ENCODE measurements at places on chromosomes 13 and 19.

DNA sequence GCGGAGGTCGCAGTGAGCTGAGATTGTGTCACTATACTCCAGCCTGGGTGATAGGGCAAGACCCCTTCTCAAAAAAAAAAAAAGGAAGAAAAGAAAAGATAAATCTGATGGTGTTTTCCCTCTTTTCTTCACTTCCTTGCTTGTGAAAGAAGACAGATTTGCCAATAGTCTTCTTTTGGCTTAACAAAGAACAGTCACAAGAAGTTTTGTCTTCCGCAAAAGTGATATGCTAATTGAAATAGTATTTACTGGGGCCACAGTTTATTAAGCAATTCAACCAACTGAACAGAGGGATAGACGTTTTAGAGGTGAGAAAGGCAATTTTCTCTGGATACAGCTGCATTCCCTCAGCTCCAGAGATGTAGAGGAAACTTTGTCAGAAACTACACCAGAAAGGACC is 22.9 kb upstream of the PLAUR start:
- DNase-seq, result no peak

DNA sequence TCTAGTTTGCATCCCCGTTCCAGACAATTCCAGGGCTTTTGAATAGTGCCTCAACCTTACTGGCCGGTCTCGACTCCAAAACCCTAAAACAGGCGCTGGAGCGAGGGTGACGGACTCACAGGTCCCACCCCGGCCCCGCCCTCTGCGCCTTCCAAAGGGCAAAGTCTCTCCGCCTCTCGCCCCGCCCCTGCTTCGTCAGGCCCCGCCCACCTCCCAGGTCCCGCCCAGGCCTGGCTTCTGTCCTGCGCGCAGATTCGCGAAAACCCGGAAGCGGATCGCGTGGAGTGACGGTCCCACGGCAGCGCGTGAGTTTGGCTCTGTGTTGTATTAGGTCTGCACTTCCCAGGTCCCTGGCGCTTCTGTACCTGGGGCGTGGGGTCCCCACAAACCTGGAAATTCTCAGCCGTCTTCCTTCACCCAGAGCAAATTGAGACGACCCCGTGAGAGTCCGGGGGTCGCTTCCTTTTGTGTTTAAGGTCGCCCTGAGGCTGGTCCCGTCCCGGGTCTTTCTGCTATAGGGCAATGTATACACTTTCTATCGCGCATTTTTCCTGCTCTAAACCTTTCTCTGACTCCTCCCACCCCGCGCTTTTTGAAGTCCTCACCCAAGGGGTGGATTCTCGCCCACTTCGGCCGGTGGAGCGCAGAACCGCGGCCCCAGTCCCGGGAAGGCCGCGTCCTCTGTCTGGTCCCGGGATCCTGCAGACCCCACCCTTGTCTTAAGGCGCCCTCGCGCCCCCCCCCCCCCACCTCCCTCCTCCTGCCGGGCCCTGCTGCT is at the start of gene ZNF813:
ZNF813 (plus strand) TSS at position 249 of the 778 bp plus-strand sequence. CDS start 16,090 bp downstream, outside the sequence.
- peak; percentile 94 for DNase-seq

- DNase-seq, result no peak
Measured at GRCh38 chr13:108987517-108987916, 358.1 kb downstream of the MYO16 start.

- DNase-seq, result no peak
Measured at GRCh38 chr19:15231271-15231670, 977 bp downstream of the EPHX3 start.

DNA sequence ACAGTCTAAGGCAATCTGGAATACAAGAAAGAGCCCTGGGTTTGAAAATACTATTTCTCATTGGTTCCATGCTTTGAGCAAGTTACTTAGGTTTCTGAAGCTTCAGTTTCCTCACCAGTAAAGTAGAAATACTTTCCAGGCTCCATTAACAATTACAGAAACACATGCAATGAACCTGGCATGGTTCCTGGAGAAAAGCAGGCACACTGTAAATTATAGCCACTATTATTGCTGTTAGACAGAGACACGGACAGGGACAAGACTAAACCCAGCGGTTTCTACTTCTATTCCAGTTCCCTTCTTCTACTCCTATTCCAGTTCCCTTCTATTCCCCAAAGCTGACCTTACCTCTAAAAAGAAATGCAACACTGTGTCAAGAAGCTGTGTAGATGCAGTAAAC is 41.2 kb downstream of the MIPEP start:
- no peak for DNase-seq

GRCh38 chr13:101942038-101942437 is 459.8 kb downstream of the FGF14 start:
- DNase-seq, result no peak

DNA sequence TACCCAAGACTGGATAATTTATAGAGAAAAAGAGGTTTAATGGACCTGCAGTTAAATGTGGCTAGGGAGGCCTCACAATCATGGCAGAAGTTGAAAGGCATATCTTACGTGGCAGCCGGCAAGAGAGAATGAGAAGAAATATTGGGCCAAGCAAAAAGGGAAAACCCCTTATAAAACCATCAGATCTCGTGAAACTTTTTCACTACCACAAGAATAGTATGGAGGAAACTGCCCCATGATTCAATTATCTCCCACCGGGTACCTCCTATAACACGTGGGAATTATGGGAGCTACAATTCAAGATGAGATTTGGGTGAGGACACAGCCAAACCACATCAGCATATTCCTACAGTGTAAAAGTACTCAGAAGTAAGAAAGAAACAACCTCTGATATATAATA is 4.7 kb upstream of the KBTBD7 start:
- DNase-seq, result no peak

GRCh38 chr13:21436582-21436981 is 22.5 kb downstream of the ZDHHC20 start:
- DNase-seq, result no peak

- no peak for DNase-seq
Measured at GRCh38 chr13:113192279-113192678, 16.2 kb downstream of the PCID2 start.

DNA sequence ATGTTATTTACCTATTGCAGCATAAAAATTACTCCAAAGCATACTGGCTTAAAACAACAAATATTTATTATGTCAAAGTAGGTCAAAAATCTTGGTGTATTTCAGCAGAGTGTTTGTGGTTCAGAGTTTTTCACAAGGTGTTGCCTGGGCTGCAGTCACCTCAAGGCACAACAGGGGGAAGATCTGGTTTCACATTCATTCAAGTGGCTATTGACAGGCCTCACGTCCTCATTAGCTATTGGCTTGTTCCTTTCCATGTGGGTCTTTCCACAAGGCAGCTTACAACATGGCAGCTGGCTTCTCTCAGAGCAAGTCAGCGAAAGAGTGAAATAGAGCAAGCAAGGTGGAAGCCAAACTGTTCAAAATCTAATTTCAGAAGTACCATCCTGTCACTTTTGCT is 602.9 kb downstream of the OLFM4 start:
- DNase-seq, result no peak

- no peak for DNase-seq
Measured at GRCh38 chr13:42066542-42066941, 18.1 kb downstream of the DGKH start.

- DNase-seq, result peak; percentile 45
Measured at GRCh38 chr19:40530091-40530901, 46.4 kb upstream of the SHKBP1 start.

DNA sequence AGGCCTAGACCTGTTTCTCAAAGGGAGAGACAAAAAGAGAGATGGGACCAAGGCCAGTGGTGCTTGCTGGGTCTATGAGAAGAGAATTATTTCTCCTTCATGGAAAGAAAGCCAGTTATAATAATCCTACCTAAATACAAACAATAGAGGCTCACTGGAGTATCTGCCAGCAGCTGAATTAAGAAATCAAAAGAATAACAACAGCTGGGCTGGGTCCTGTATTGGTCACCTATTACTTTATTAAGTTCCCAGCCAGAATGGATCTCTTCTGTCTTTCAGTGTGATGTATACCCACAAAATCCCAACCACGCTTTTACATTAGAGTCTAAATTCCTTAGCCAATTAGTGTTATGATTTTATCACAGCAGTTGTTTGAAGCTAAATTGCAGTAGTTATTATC is 297.8 kb upstream of the DACH1 start:
- no peak for DNase-seq

DNA sequence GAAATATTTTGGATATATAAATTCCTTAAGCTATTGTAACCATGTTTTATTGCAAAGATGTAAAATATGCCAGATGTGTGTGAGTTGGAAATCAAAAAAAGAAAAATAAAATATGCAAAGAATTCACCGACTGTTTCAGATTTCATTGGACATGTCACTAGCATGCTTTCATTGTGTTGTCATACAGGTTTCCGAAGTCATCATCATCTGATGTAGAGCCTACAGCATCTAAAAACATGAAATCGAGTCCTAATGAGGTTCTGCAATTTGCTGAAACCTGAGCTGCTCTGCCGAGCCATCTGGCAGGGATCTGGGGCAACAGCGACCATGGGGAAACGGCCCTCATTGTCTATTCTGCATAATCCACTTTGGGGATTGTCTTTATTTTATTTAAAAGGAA is 196.1 kb upstream of the MAB21L1 start:
- DNase-seq, result no peak

DNA sequence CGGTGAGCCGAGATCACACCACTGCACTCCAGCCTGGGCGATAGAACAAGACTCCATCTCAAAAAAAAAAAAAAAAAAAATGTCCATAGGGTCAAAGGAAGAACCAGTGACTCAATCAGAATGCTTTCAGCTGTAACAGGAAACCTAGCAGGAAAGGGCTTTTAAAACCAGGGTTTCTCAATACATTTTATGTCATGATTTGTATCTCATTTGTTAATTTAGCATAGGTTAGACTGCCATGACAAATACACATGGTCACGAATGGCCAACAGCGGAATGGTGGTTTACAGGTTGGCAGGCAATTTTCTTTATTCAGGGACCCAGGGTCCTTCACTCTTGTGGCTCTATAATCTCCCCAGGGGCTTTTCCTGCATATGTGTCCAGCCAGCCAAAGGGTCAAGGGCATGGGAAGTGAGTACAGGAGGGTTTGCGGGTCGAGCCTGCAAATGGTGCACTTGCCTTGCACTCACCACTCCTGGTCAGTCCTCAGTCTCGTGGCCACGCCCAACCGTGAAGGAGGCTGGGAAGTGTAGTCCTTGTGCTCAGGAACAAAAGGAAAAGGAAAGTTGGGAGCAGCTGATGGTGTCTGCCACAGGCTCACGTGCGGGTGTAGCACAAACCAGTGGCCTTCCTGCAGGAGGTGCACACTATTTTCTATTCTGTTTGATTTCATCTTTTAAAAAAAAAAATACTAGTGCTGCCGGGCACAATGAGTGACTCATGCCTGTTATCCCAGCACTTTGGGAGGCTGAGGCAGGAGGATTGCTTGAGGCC is 14.8 kb downstream of the DHX34 start:
- no peak for DNase-seq

- DNase-seq, result no peak
Measured at GRCh38 chr13:46523972-46524752, 28.8 kb upstream of the LRCH1 start.

- DNase-seq, result no peak
Measured at GRCh38 chr13:80168089-80168850, 172.7 kb downstream of the SPRY2 start.

GRCh38 chr19:3117716-3118115 is 18.1 kb upstream of the GNA15 start:
- no peak for DNase-seq

DNA sequence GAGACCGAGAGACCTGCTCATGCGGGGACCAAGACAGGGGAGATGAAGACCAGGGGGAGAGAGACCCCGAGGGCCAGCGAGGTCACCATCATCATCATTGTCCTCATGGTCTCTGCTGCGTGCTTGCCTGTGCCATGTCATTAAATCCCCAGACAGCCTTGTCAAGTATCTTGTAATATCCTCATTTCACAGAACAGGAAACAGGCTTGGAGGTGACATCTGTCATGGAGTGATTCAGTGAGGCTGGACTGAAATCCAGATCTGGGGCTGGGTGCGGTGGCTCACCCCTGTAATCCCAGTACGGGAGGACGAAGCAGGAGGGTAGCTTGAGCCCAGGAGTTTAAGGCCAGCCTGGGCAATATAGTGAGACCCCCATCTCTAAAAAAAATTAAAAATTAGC is 5.9 kb upstream of the NANOS2 start:
- DNase-seq, result no peak

DNA sequence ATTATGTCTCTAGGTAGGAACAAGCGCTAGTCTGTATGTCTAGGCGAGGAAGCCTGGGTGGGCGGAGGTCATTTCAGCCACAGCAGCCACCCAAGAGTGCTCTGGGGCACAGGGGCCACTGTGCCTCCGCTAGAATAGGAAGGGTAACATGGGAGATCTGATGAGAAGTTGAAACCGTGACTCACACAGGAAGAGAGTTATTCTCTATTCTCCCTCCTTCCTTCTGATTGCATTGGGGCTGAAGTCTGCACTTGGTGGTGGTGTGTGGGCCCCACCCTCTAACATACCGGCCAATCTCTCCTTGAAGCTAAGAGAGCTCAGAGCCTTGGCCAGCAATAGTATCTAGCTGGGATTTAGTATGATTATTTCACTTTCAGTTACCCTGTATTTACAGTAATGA is 20.3 kb upstream of the GGACT start:
- peak; percentile 81 for DNase-seq

DNA sequence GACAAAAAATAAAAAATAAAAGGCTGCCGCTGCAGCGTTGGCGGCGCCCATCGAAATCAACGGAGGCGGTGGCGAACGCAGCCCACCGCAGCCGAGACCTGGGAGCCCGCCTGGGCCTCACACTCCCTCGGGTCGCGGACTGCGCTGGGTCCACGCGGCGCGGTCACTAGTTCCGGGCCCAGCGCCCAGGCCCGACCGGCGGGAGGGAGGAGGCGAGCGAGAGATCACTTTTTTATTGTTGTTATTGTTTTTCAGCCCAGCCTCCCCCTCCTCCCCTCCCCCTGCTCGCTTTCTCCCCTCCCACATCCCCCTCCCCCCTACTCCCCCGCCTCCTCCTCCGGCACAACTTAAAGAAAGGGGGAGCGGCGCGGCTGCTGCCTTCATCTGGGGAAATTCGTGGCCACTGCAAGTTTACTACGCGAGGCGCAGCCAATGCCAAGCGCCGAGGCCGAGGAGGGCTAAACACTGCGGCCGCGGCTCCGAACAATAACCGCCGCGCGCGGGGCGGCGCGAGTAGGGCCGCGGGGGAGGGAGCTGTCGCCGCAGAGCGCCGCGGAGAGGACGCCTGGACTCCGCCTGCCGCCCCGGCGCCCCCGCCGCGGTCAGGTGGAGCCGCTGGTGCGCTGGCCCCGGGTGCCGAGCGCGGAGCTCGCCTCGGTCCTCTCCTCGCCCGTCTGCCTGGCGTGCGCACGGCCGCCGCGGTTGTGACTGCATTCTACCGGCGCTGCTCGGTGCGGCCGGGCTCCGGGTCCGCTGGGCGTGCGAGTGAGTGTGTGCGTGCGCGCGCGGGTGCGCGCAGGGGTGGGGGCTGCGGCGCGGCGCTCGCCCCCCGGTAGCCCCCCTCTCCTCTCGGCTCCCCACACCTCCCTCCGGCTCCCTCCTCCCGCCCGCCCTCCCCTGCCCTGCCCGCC is 505 bp upstream of the ZIC2 start:
- DNase-seq, result no peak

All from GM10248 (cell line).